Stimulated activated CD8-positive, alpha-beta memory T cell treated with anti-CD3 and anti-CD28 coated beads, Interleukin-4, amount 100 ng/mL, for 48 hours (primary cell): ENCODE measurements at places on chromosomes 4 and X.
A peak's percentile ranks its signal among the peaks of the same experiment; 100 is the strongest.

- no peak for DNase-seq
Observed at GRCh38 chr4:172688534-172688933, 480.1 kb upstream of the GALNT7 start.

GRCh38 chr4:24557026-24558025 is 27.0 kb downstream of the DHX15 start:
- DNase-seq = no peak

DNA sequence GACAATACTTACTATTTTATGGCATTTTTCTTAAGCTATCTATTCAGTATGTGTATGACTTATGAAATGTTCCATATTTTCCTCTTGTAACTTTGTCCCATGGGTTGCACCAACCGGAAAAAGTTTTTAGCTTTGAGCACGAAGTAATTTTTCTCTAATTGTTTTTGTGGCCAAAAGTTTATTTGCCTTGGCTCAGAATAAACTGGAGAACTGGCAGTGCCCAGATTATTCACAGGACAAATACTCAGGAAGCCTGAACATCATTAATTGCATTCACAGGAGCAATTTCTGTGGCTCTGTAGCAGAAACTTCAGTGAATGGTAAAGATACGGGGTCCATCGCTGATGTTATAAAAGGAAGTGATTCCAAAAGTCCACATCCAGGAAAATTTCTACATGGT is 184.5 kb downstream of the ARHGAP10 start:
- DNase-seq = no peak

DNA sequence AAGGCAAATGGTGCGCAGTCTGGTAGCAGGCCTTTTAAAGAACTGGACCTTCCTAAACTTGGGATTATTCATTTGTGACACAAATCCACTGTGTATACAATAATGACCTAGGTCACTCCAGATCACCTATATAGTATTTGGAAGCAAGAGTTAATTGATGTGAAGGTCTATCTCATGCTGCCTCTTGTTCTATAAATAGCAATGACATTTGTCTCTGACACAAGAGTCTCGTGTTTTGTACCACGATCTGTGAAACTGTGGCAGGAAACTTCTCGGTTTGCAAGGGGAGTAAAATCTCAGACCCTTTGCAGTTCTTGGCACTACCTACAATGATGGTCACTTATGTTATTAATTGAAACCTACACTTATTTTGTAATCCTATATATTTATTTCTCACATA is 1408.4 kb downstream of the PCDH7 start:
- DNase-seq = no peak

DNA sequence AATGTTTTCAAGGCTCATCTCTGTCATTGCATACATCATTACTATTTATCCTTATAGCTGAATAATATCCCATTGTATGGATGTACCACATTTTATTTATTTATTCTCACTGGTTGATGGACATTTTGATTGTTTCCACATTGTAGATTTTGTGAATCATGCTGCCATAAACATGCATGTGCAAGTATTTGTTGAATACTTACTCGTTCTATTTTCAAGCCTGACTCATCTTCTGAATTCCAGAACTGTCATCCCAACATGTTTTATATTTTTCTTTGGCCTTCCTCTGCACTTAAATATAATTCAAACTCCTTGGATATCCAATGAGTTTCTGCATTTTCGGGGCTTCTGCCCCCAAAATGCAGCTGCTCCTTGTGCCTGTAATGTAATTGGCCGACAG is 77.6 kb downstream of the MXRA5 start:
- no peak for DNase-seq

- DNase-seq = no peak
Observed at GRCh38 chr4:122583906-122584305, 37.0 kb downstream of the IL21 start.

- DNase-seq = no peak
Observed at GRCh38 chr4:152690706-152691651, 11.2 kb upstream of the TMEM154 start.

GRCh38 chr4:89379511-89380044 is 72.0 kb upstream of the GPRIN3 start:
- DNase-seq = no peak

DNA sequence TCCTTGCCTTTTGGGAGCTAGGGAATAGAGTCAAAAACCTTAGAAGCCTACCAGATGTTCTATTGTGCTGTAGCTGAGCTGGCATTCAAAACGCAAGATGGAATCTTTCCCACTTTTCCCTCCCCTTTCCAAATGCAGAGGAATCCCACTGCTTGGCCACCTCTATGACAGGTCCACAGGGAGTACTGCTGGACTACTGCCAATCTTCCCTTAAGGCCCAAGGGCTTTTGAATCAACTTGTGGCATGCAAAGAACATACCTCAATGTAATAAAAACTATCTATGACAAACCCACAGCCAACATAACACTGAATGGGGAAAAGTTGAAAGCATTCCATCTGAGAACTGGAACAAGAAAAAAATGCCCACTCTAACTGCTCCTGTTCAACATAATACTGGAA is 139.2 kb upstream of the AGTR2 start:
- DNase-seq = no peak

DNA sequence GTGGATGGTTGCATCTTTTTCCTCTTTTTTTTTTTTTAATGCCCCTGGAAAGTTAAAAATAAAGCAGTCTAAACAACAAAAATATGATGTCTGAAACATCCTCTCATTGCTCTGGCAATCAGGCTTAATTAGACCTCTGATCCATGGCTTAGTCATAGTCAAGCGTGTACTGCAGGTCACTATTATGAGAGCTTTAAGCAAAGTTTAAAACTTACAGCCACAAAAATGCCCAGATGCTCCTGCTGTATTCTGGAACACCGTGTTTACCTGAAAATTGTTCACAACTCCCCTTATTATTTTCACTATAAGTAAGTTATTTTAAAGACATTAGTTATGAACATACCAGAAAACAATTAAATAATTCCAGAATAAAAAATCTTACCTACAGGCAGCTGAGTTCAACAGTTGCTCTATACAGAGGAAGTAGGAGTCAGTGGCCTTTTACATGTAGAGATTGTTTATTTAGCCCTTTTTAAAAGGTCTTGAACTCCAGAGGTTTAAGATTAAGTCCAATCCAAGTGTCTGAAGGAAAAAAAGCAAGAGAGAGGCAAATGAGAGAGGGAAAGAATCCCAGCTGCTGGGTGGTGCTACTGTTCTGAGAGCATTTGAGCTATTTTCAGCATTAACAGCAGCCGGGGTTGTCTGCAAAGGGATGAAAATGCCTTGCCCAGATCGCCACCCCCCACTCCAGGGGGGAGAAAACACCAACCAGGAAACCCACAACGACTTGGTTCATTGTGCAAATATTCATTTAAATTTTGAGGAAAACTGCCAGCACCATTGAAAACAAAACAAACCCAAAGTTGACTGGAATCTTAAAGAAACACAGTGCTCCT is 36.9 kb downstream of the SORBS2 start:
- DNase-seq = no peak

- no peak for DNase-seq
Observed at GRCh38 chrX:10397349-10397748, 223.0 kb downstream of the MID1 start.

GRCh38 chr4:169485791-169486742 is 126.3 kb downstream of the NEK1 start:
- peak; percentile 37 for DNase-seq

GRCh38 chrX:48475296-48475695 is 703 bp upstream of the FTSJ1 start:
- DNase-seq = no peak

DNA sequence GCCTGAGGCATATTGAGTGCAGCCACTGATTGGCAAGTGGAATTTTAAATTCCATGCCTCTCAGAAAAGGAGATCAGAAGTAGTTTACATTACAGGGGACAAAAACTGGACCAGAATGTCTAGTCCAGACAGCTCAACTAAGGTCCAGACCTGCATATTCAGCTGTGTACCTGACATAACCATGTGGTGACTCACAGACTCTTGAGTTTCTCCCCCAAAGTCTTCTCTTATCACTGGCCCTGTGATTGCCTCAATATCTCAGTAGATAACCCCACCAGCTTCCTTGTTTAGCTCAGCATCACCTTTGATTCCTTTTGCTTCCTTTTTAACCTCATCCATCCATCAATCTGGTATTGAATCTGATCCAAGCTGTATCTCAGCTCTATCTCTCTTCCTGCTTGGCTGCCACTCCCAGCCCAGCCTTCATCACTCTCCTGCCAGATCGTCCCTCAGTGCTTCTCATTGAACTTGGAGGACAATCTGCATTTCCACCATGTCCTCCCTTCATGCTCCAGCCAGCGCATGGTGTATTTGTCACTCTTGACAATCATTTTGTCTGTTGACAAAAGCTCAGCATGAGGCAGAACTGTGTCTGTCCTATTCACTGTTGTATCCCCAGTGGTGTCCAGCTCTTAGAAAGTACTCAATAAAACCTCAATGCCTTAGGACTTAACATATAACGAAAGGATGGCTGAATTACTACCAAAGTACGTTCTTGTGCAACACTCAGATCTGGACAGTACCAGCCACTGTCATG is 27.8 kb upstream of the SLC2A9 start:
- DNase-seq = no peak

- DNase-seq = no peak
Observed at GRCh38 chr4:94871644-94872305, 114.0 kb downstream of the BMPR1B start.

DNA sequence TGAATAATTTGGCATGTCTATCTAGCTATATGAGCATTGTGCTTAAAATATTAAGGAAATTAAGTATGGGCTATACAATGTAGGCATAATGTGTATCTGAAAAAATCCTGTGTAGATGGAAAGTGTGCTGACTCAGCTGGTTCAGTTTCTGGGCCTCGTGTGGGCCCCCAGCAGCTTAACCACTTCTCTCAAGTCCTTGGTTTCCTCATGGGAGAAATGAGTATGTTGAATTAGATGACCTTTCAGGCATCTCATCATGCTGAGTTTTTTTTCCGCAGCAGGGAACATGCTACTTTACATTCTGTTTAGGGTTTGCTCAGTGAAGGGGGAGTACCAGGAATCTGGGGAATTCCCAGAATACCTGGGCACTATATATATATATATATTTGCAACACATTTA is 30.5 kb downstream of the RHOH start:
- peak; percentile 73 for DNase-seq

DNA sequence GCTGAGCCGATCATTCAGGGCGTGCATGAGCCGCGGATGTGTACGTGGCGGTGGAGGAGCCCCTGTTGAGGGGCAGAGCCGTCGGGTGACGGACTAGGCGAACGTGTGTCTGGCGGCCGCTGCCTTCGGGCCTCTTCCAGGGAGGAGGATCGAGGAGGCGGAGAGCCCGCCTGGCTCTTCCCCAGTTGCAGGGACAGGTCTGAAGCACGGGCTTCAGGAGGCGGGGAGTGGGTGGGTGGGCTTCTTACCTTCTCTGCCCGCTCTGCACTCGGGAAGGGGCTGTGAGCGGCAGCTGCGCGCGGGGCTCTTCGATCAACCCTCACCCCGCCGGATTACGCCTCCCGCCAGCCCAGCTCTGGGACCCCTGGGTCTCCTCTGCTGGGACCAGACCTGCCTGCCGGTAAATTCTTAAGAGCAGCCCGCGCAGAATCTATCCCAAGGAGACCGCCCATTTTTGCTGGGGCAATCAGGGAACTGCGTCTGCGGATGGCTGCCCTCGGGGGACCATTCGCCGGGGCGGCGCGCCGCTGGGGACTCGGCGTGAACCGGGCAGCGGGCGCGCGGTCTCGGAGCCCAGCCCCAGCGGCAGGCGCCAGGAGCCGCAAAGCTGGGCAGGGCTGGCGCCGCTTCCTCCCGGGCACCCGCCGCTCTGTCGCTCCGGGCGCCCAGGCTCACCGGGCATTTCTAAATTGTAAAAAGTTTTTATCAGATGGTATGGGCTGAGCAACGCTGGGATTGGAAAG is 4.9 kb downstream of the PLAC8 start:
- peak; percentile 64 for DNase-seq

DNA sequence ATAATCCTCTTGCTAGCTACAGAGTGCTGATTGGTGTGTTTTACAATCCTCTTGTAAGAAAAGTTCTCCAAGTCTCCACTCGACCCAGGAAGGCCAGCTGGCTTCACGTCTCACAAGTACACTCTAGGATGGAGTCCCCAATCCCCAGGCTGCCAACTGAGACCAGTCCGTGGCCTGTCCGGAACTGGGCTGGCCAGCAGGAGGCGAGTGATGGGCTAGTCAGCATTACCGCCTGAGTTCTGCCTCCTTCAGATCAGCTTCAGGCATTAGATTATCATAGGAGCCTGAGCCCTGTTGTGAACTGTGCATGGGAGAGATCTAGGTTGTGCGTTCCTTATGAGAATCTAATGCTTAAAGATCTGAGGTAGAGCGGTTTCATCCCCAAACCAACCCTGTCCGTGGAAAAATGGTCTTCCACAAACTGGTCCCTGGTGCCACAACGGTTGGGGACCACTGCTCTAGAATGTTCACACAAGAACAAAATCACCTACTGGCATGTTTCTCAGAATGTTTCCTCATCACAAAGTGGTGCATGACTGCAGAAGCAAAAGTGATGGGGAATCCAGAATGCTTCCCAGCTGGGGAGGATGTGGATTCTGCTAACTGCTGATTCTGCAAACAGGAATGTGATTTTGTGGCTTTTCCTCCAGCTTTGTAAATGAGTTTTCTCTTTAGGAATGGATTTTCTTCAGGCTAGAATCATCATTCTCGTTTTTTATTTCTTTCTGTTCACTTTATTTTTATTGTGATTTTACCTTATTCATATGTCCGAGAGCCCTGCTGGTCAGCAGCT is 40.9 kb downstream of the SEPTIN11 start:
- DNase-seq = no peak

- no peak for DNase-seq
Observed at GRCh38 chrX:132063334-132063733, 40.2 kb downstream of the STK26 start.

DNA sequence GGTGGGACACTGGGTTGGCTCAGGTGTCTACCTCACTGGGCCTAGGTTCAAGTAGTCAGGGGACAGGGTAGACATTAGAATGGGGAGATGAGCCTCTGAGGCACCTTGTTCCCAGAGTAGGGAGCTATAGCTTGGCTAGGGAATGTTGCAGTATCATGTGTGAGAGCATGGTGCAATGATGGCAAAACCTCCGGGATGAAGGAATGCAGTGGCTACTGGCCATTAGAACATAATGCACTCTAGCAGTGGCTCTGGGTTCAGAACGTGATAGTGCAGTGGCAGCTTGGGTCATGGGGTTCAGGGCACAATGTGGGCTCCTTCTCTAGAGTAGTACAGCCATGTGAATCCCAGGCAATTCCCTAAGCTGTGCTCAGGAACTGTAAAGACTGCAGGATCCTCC is 471.5 kb downstream of the CCSER1 start:
- DNase-seq = no peak

DNA sequence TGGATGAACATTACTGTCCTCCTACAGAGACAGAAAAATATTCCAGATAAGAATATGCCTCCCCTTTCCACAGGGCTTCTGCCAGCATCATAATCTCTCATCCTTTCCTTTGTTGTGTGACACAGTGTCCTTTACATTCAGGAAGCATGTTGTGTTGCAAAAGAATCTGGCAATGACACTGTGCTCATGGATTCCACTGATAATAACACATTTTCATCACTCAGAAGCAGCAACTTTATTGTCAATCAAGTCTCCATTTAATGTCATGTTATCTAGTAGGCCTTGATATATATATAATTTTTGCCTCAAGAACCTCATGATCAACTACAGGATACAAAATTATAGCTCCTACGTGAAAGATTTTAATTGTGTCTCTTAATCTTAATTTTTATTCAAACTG is 833.9 kb downstream of the FSTL5 start:
- no peak for DNase-seq
